Dermis lymphatic vessel endothelial cell (primary cell): ENCODE measurements at places on chromosomes 6 and 20. TPM values are rescaled to one million over a fixed set of nuclear protein-coding genes. Genes with fewer than 3 reads are reported as not detected.

CLVS2 gene
- total RNA-seq, result not detected in 2 replicates

RRAGD gene
- 0.43 and 0.76 TPM in 2 replicates for total RNA-seq

LY6G6D gene
- total RNA-seq, result not detected in 2 replicates

ENPP5 gene
- not detected in 2 replicates for total RNA-seq

PRKN gene
- total RNA-seq, result 1.1 and 3.1 TPM in 2 replicates
